HCT116 (cell line): ENCODE measurements at places on chromosomes 16 and 17.

DNA sequence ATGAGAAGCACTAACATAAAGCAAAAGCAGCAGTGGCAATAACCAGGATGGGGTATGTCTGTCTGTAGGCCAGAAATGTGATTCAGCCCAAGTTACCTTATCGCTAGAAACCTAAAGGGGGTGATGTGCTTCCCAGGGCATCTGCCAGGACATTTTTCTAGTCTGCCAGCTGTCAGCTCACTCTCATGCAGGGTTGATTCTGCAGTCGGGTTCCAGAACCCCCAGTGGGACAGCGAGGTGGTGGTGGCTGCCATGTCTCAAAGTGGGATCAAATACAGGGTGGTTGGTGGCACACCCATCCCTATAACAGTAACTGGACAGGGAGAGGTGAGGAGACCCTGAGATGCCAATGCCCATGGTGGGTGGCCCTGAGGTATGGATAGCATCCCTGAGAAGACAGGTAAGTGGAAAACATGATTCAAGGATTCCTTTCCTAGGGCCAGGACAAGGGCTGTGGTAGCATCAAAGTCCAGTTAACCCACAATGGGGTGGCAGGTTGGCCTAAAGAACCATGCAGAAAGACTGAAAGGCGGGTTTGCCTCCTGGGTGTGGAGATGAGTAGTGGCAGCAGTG is 84.3 kb downstream of the TNFRSF13B start:
- DNase-seq: no peak

DNA sequence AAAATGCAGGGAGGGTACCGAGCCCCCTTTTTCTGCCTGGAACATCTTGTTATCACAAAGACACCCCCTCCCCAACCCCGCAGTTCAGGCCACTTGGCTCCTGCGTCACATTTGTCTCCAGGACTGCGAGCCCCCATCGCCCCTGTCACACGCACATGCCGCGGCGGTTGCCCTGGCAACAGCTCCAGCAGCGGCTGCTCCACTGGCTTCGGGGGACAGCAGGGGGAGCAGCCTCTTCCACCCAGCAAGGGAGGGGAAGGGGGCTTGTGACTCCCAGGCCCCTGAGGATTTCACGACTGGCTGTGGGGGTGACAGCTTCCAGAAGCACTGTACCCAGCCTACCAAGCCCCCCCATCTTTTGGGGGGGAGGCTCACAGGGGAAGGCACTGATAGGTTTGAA is 2.6 kb downstream of the BAIAP3 start:
- DNase-seq: no peak

- no peak for DNase-seq
Observed at GRCh38 chr17:2863204-2863603, 67.0 kb downstream of the RAP1GAP2 start.

- no peak for DNase-seq
Observed at GRCh38 chr17:42673885-42674754, 2.7 kb downstream of the PLEKHH3 start.

DNA sequence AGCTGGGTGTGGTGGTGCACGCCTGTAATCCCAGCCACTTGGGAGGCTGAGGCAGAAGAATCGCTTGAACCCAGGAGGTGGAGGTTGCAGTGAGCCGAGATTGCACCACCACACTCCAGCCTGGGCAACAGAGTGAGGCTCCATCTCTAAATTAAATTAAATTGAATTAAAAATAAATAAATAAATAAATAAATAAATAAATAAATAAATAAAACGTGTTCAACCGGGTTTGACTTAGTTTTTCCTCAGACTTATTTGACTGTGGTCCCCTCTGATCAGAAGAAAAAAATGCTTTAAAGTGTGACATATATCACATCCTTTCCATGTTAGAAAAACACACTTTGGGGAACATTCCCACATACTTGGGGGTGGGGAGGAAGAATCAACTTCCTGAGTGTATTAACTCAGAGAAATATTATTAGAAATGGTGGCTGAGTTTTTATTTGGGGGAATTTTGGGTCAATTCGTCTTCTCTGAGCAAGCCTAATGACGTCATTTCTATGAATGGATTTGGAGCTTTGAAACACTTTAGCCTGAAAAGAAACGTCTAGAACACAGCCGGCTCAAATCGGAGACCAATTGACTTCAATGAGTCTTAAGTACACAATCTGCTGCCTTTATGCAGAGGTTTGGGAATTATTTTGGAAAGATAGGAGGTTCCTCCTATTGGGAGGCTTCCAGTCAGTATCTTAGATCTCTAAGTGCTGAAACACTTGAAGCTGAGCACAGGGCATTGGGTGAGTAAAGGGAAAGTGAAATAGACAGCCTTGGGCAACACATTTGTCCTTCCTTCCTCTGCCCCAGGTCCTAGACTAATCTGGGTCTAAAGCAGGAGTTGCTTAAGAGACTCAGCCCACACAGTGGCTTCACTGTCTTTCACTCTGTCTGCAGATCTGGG is 132.6 kb downstream of the PITPNC1 start:
- no peak for DNase-seq
